ENCODE measurements at places on chromosomes 4 and X. TPM values are rescaled to one million over a fixed set of nuclear protein-coding genes. Genes with fewer than 3 reads are reported as not detected.

- DNase-seq, result no peak
These were observed 7.6 kb upstream of the TBC1D19 start for GRCh38 chr4:26576231-26576739.

Gene UCP1
- total RNA-seq, result not detected

Gene PCDH19
- 15.6 TPM for total RNA-seq

Gene PAGE1
- total RNA-seq, result not detected

- peak; percentile 62 for DNase-seq
These were observed 38.8 kb upstream of the BEX4 start for GRCh38 chrX:103175944-103176753.

Gene SPON2
- 19.2 TPM for total RNA-seq

DNA sequence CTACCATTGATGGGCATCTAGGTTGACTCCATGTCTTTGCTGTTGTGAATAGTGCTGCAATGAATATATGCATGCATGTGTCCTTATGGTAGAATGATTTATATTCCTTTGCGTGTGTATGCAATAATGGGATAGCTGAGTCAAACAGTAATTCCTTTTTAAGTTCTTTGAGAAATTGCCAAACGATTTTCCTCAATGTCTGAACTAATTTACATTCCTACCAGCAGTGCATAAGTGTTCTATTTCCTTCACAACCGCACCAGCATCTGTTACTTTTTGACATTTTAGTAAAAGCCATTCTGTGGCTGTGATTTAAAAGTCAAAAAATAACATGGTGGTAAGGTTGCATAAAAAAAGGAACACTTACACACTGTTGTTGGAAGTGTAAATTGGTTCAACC lies 103.1 kb upstream of the FAM47B start:
- DNase-seq, result no peak

DNA sequence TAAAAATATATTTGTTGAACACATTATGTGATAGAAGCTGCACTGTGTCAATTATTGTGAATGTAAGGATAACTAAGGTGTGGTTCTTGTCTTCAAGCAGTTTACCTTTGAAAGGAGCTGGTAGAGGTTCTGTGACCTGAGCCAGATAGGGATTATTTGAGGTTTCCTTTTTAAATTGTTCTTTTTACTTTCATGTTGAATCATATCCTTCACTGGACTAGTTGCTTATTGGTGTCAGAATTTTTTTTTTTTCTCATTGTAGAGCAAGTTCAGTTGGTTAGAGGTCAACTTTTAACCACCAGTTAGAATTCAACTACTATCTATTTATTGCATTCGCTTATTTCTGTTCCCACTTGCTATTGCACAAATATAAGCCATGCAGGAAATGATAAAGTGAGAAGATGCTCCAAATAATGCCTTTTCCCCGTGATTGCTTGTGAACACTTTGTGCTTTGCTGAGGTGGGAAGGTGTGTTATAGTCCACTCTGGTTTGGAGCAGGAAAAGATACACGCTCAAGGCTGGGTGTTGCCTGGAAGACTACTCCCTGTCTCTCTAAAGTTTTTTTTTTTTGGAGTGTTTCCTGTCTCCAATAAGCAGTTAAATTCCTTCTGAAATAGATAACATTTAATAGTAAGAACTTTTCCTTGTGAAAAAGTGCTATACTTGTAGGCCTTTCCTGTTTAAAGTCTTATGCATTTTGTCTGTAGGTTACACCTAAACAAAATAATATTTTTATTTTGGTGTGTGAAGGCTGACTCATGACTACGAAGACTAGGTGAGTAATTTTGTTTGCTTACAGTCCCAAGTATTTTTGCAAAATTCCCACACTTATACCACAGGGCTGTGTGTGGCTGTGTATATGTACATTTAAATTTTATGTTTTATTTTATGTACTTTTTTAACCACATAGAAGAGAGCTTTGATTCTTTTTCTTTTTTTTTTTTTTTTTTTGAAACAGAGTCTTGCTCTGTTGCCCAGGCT lies 83.8 kb upstream of the LCORL start:
- no peak for DNase-seq

DNA sequence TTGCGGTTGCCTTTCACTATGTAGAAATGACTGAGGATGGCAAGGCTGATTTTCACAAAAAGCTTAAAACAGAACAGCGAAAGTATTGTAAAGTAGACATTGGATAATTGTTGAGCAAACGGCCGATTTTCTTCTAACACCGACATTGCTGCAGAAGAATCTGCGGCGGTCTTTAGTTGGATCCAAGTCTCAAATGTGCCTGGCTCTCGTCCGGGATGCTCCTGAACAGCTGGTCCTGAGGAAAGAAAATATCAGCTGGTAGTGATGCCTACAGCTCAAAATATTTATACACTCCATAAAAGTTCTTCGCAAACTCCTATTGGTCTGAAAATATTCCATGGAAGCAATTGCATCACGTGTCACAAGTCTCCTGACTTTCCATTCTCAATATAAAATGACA lies at the start of gene ASB5:
Gene ASB5, minus strand, starts transcription at position 260 of the 400 bp plus-strand sequence. Its CDS starts 114 bp downstream, at position 146.
- DNase-seq, result no peak

DNA sequence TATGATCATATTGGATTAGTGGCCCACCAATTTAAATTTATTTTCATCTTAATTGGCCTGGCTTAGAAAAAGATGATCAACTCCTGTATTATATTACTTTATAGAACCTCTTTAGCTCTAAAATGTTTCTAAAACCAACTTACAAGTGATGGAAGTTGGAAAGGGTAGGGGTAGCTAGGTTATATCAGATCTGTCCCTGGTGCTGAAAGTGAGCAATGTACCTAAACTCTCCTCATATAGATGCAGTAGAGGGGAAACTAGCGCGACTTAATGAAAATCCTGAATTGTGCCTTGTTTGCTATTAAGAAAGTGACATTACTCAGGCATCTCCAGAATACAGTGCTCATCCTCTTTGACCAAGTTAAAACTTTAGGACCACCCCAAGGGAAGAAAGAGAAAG lies 7.5 kb upstream of the PTCHD1 start:
- no peak for DNase-seq

DNA sequence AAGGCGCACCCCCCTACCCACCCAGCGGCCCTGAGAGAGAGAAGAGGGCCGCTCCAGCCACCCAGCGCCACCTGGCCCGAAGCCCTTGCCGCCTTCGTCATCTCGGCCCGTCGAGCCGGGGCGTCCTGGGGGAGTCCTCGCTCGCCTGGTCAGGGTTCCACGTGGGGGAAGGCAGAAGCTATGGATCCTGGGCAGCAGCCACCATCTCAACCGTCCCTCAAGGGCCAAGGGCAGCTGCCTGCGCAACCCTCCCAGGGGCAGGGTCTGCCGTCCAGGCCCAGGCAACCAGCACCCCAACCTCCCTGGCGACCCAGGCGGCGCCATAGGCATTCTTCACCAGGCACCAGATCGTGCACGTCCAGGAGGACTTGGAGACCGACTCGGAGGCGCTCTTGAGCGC lies 51.5 kb upstream of the IL13RA2 start:
- no peak for DNase-seq

Gene KDR
- 12.4 TPM for total RNA-seq

DNA sequence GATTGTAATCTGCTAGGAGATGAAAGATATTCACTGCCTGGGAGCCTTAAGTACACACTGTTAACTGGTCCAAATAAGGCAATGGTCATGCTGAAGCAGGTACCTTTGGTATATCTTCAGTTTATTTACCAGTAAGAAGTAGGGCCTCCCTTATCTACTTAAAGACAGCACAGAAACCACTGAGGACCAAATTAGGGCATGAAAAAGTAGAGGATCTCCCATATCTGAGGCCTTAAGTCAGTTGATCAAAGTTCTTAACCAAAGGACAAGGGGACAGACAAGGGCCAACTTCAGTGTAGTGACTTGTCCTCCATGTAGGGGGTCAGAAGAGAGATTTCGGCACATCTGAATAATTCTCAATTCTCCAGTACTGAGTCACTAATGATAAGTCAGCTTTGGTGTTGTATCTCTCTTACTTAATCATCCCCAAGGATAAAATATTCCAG lies 59.1 kb downstream of the AMELX start:
- DNase-seq, result no peak

DNA sequence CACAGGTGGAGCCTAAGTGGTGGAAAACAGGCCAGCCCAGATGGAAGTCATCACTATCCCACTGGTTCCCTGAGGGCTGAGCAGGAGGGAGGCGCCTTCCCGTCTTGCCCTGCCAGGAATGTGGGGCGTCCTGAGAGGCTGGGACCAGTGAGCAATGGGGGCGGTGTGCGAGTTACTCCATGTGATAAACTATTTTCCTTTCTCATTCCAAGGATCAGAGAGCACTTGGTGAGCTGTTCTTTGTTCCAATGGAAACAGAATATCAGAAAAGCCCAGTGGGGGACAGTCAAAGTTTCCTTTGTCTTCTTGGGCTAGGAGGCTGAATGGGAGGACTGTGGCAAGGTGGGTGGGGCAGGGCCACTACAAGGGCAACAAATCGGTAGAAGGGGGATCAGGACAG lies 86.2 kb downstream of the NHSL2 start:
- no peak for DNase-seq

Gene FGFBP2
- 0.74 TPM for total RNA-seq

Gene CLDN22
- total RNA-seq, result not detected

Gene DUX4
- 0.88 TPM for total RNA-seq

- DNase-seq, result no peak
These were observed 94.5 kb downstream of the RS1 start for GRCh38 chrX:18577400-18577799.

Gene SPACA5
- total RNA-seq, result not detected

- no peak for DNase-seq
These were observed 45.8 kb downstream of the TACR3 start for GRCh38 chr4:103673983-103674382.

DNA sequence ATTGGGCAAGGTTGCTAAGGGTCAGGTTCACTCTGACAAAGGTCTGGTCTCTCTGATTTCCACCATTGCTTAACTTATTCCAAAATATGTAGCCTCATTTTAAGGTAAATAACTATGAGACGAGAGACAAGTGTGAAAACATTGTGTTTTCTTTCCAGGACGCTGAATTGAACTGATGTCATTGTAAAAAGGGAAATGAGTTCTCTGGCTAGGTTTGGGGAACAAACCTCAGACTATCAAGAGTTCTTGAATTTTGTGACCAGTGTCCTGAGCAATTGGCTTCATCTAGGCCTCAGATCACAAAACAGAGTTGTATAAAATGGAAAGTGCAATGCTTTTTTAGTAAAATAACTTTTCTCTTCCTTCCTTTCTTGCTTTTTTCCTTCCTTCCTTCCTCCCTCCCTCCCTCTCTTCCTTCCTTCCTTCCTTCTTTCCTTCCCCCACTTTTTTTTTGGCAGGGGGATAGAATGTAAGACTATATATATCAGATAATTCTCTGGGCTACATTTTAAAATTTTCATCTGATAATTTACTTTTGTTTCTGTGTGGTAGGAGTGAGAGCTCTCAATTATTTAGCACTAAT lies 30.8 kb upstream of the CXCL8 start:
- no peak for DNase-seq

GRCh38 chr4:118158763-118159375 lies 124.6 kb downstream of the NDST3 start:
- DNase-seq, result no peak

DNA sequence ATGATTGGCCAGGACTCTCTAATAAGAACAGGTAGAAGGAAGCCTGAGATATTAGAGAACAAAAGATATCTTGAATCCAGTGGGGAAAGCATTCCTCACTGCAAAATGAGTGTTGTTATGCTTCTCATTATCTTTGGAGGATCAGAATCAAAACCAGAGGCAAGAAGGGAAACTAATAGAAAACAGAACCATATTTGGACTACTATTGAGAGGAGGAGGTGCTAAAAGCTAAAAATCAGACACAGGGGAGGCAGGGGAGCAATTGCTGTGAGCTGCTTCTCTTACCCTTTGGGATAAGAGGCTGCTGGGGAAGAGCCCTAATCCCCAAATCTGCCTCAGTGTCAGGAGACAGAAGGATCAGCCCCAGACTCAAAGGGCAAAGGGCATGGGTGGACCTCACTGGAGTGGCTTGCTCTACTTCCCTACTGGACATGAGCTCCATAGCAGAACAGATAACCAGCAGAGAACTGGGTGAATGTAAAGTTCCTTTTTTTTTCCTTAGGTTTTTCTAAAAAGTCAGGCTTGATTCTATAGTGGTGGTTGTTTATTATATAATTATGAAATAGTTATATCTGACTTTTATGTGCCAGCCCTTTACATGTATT lies 60.1 kb downstream of the SEPTIN11 start:
- no peak for DNase-seq

Gene MAGEA11
- total RNA-seq, result not detected

Gene GLRA2
- total RNA-seq, result 5.7 TPM

GRCh38 chrX:150587585-150588503 lies 19.4 kb downstream of the MTM1 start:
- no peak for DNase-seq

Gene TRPC3
- 8.5 TPM for total RNA-seq

- no peak for DNase-seq
These were observed 78.8 kb upstream of the TBC1D9 start for GRCh38 chr4:140834839-140835495.

Data from dorsolateral prefrontal cortex (tissue), 122 donors.